NCI-H1092 (cell line): ENCODE measurements at places on chromosomes 4 and X.

GRCh38 chr4:7398104-7398423 lies 36.7 kb downstream of the PSAPL1 start:
- peak; percentile 89 for DNase-seq

DNA sequence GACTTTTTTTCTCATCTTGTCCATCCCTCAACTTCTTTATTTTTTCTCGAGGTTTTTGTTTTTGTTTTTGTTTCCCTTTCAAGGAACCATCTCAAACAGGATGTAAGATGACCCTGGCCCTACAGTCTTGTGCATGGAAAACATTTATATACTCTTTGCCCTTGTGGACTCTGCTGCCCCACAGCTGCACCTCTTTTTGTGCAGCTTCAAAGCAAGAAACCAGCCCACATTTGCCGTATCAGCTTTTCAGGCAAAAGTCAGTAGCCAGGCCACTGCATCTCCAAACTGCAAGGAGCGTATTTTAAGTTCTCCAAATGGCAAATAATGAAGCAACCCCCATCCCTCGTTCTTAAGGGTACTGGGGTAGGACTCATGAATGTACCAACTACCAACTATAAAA lies 756.5 kb downstream of the C4orf33 start:
- no peak for DNase-seq

DNA sequence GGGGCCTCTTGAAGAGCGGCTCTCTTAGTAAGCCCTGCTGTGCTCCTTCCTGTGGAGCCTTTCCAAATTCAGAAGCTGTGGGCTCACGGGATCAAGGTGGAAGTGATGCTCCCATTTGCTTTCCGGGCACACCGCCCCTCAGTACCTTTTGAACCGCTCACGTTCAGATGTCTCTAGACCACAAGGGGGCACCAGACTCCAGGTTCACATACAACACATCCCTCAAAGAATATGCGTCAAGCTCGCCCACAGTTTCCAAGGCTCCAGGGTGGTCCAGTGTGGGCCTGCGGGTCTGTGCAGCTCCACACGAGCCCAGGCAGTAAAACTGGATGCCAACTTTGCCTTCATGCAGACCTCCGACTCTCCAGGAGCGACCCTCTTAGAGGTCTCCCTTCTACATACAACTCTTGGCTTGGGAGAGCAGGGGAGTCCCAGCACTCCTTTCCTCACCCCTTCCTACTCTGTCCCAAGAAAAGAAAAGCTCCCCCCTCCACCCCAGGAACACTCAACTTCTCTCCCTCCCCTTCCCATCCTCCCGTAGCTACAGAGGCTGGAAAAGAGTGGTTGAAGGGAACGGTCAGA lies 11.0 kb downstream of the SUPT20HL1 start:
- DNase-seq, result peak; percentile 44

GRCh38 chrX:39950018-39950688 lies 147.6 kb downstream of the BCOR start:
- no peak for DNase-seq

DNA sequence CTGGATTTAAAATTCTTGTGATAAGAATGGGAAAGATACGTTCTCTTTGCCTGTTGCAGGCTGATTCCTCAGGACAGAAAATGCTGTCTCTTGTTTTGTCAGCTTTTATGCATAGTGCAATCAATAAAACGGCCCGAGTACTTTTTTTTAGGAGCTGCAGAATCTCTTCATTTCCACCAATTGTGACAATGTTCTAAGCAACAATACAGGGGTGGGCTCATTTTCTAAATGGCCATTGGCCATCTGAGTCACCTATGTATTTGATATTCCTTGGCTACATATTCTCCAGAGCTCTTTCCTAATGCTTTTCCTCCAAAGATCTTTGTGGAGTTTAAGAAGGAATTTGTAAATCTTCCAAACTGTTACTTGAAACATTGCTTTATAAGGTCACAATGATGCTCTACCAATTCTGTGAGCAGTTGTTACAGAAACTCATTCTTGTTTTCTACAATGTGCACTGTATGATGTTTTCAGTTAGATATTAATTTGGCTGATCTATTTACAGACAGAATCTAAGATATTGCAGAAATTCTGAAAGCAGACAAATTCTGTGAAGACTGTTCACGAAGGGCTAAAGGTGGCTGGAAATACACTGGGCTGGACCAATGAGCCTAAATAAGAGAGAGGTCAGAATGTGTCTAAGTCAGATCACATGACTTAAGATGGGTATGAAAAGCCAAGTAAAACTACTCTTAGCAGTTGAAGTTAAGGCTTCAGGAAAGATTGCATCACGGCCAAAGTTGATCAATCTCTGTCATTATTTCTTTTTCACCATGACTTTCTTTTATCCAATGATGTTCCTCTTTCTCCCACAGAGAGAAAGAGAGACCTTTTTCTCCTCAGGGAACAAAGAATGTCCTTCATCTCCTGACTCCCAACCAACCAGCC lies 33.4 kb downstream of the TAPT1 start:
- DNase-seq, result no peak

- DNase-seq, result no peak
These were observed 393.9 kb downstream of the MID1IP1 start for GRCh38 chrX:39195156-39195555.

DNA sequence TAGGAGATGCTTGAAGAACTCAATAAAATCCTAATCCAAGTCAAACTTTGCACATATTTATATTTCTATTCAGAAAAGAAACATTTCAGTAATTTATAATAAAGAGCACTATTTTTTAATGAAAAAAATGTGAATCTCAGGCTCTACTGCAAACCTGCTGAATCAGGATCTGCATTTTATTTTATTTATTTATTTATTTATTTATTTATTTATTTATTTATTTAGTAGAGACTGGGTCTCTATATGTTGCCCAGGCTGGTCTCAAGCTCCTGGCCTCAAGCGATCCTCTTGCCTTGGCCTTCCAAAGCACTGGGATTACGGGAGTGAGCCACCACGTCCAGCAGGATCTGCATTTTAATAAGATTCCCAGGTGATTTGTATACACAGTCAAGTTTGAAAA lies 16.0 kb downstream of the SUPT20HL1 start:
- no peak for DNase-seq

DNA sequence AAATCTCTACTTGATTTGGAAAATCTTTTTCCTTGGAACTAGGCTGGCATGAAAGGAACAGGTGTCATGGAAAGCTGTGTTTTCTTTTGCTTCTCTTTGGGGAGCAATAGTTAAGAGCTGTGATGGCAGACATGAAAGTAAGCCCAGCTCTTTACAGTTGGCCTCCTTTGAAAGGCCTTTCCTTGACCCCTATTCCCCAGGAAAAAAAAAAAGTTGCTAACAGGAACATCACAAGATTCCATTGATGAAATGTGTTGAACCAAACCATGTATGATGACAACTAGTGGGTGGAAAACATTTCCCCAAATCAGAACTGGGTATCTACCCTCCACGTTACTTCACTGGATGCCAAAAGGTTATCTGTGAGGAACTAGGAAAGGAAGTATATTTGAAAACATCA lies 190.7 kb upstream of the RPL34 start:
- no peak for DNase-seq

DNA sequence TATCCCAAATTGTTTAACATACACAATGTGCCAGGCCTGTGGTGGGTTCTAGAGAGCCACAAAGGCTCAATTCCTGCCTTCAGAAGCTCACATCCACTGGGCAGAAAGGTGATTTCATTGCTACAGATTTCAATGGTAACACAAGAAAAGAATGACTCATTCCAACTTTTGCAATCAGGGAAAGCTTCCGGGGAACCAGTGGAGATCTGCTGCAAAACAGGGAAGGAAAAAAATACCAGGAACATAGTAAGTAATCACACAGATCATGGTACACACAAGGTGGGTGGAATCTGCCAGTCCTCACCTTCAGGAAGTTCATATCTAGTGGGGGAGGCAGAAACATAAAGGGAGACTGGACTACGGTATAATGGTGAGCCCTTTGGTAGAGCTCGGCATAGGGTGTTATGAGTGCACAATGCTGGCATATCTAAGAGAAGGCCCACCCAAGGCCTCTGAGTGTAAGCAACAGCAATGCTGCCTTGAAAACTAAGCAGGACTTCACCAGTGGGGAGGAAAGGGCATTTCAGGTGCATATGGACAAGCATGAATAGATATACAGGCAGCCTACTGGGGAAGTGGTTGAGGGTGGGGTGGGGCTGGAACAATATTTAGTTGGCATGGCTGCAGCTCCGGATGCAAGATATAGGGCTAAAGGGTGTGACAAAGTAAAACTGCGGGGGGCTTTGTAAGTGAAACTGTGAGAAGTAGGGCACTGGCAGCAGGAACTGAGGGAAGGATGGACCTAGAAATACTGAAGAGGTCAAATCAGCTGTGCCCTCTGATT lies 24.2 kb downstream of the GPRIN3 start:
- DNase-seq, result no peak

GRCh38 chrX:142233400-142233799 lies 28.3 kb upstream of the MAGEC2 start:
- DNase-seq, result no peak

GRCh38 chr4:26685250-26685649 lies 101.4 kb downstream of the TBC1D19 start:
- no peak for DNase-seq

- DNase-seq, result no peak
These were observed 379.1 kb downstream of the AR start for GRCh38 chrX:67922966-67923365.
